ENCODE measurements at places on chromosomes 11 and 22. TPM values are rescaled to one million over a fixed set of nuclear protein-coding genes. Genes with fewer than 3 reads are reported as not detected.

DNA sequence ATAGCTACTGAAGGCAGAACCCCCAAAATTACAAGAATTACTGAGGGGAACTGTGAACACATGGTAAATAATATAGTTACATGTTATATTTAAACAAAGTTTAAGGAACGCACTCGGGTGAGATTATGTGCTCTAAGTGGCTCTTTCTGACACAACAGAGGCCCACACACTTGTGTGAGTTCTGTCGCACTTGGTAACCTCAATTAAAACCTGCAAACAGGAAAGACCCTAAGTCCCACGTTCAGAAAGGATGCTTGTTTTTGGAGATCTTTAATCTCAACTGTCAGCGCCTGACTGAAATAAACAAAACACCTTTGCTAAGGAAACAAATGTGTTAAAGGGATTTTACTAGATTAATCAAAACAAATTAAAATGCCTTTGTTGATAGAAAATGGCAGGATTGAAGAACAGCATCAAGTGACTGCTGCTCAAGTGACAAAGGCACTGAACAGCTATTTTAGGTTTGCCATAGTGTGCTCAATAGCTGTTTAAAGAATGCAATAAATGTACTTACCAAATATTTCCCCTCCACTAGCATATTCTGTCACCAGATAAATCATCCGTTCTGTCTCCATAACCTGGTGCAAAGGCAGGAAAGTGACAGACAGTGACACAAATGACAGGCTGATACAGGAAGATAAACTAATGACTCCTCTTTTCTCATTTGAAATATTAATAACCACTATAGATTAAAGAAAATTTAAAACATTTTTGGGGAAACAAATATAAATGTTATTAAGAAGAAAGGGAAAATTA, 116.3 kb upstream of the APOA1 start:
- no peaks in the 10 kb centered on the region for H3K27me3 ChIP-seq
- no peak overlapping the region for H3K27ac ChIP-seq
- no peak for DNase-seq
- H3K4me3 ChIP-seq = no peak overlapping the region

DNA sequence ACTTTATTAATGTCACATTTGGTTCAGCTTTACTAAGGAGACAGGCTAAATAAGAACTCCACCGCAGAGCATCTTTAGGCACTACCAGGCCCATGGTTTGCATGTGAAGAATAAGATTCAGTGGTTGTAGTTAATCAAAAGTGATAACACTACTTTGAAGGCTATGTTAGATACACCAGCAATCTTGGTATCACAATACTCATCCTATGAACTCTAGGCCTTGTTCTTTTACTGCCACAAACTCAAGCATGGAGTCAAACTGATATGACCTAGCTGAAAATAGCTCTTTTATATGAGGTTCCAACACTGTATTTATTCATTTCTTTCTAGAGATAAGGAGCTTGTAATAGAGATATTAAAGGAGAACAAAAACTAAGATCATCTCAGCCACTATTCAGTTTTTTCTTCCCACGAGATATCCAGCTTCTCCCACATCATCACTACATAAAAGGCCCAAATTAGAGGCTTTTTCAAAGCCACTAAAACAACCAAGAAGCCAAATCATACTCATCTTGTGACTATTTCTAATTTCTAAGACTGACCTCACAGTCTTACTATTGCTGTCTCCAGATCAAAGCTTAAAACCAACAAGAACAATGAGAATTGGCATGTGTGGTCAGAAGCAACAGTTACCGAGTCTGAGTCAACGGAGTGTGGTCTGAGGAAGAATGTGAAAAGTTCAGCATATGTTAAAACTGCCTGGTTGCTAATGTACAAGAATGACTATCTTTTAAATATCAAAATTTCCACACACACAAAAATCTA, 25.1 kb upstream of the GUCY1A2 start:
- no peaks in the 10 kb centered on the region for H3K27me3 ChIP-seq
- no peak for DNase-seq
- H3K4me3 ChIP-seq = no peak overlapping the region
- H3K4me1 ChIP-seq = no peaks in the 10 kb centered on the region
- no peaks in the 10 kb centered on the region for H3K36me3 ChIP-seq

- H3K27me3 ChIP-seq = no peaks in the 10 kb centered on the region
- no peak for DNase-seq
- H3K36me3 ChIP-seq = no peaks in the 10 kb centered on the region
These were observed 2.3 kb downstream of the PACSIN3 start for GRCh38 chr11:47183969-47184368.

The PPP2R1B gene
- total RNA-seq = 34.3 TPM

DNA sequence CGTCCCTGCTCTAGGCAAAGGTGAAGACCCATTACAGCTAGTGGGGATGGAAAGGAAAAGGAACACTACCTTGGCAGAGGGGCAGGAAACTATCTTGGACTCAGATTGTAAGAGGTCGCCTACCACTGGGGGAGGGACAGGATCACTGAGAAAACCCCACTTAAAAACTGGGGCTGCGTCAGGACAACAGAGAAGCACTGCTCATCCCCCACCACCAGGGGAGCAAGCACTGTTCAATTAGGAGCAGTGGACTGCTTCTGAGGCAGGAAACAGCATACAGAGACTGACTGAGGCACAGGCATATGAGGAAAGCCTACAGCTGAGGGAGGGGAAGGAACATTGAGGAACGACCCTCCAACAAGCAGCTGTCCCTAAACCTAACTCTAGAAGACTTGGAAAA, 20.8 kb upstream of the DLAT start:
- peaks cover 39% of the 10 kb centered on the region for H3K36me3 ChIP-seq
- no peaks in the 10 kb centered on the region for H3K27me3 ChIP-seq
- no peak for DNase-seq
- H3K4me3 ChIP-seq = no peak overlapping the region

GRCh38 chr22:49482811-49483210, 344.9 kb downstream of the BRD1 start:
- no peak for DNase-seq
- no peaks in the 10 kb centered on the region for H3K27me3 ChIP-seq
- no peaks in the 10 kb centered on the region for H3K4me1 ChIP-seq
- no peak overlapping the region for H3K27ac ChIP-seq
- H3K4me3 ChIP-seq = no peak overlapping the region

The ZBTB3 gene
- total RNA-seq = 7.7 TPM
